ENCODE measurements at places on chromosomes 11 and 22.

- DNase-seq: no peak
Observed at GRCh38 chr22:49668402-49668801, 159.3 kb downstream of the BRD1 start.

DNA sequence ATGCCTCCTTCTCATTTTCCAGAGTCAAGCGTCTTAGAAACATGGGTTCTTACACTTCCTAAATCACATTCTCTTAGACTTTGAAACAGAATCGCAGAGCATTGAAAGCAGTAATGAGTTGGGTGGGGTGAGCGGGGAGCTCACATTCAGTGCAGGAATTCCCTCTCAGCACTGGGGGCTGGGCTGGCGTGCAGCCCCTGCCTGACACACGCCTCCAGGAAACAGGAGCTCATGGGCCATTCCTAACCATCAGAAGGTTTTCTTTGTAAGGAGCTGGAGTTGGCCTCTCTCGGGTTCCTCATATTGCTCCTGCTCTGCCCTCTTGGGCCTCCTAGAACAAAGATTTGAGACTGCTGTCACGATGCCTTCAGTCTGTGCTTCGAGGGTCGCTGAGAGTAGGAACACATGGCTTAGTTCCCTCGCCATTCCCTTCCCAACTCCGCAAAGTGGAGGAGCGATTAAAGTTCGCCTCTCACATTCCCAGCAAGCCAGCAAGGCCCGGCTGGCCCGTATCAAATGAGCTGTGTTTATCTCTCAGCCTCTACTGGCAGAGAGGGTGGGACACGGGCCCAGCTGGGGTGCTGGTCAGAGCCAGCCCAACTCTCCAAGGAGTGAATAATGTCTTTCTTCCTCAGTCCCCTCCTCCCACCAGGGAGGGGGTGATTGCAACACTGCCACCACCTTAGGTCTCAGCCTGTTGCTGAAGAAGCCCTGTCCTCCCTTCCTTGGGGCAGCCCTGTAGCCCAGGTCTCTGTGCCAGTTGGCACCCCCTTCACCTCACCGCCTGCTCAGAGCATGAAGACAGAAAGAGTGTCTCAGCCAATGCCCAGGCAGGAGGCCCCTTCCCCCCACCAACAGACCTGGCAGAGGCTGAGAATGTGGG, 10.4 kb downstream of the CHRDL2 start:
- no peak for DNase-seq

GRCh38 chr11:119991669-119992068, 146.2 kb downstream of the TRIM29 start:
- no peak for DNase-seq

GRCh38 chr11:12249590-12250260, 127.6 kb upstream of the PARVA start:
- no peak for DNase-seq

Measured in stimulated activated CD4-positive, alpha-beta T cell treated with anti-CD3 and anti-CD28 coated beads, Interleukin-15, amount 100 ng/mL, for 48 hours (primary cell).